Fibroblast of the conjunctiva (primary cell): ENCODE measurements at places on chromosomes 12 and 14.

- no peak for DNase-seq
Measured at GRCh38 chr12:120590741-120591407, 9.7 kb upstream of the POP5 start.

DNA sequence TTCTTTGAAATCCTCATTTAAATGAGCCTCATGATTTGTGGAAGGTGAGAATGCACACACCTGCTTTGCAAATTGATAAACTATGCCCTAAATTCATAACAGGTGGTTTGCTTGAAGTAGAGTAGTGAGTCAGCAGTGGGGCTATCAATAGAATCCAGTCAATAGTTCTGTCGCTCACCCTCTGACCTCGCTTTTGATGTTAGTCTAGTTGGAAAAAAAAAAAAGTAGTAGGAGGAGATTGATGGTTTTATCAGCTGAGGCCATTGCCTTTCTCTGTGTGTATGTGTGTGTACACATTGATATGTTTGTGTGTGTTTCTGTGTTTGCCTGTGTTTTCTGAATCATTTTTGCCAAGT is 267.3 kb downstream of the SNAPC1 start:
- DNase-seq, result no peak

GRCh38 chr12:132873724-132874123 is 13.7 kb downstream of the CHFR start:
- DNase-seq, result no peak

GRCh38 chr14:99628887-99629618 is 15.9 kb upstream of the HHIPL1 start:
- DNase-seq, result peak; percentile 31

- DNase-seq, result no peak
Measured at GRCh38 chr14:63513756-63514155, 29.4 kb downstream of the PPP2R5E start.

GRCh38 chr14:24673534-24674203 is 39.7 kb upstream of the GZMB start:
- DNase-seq, result no peak

GRCh38 chr12:66600903-66601302 is 78.0 kb downstream of the GRIP1 start:
- DNase-seq, result no peak

- DNase-seq, result no peak
Measured at GRCh38 chr12:70719071-70719470, 81.8 kb upstream of the PTPRB start.

- peak; percentile 28 for DNase-seq
Measured at GRCh38 chr12:953776-954175, 4.3 kb upstream of the RAD52 start.

GRCh38 chr14:64706593-64707193 is 2.5 kb downstream of the PLEKHG3 start:
- DNase-seq, result no peak

DNA sequence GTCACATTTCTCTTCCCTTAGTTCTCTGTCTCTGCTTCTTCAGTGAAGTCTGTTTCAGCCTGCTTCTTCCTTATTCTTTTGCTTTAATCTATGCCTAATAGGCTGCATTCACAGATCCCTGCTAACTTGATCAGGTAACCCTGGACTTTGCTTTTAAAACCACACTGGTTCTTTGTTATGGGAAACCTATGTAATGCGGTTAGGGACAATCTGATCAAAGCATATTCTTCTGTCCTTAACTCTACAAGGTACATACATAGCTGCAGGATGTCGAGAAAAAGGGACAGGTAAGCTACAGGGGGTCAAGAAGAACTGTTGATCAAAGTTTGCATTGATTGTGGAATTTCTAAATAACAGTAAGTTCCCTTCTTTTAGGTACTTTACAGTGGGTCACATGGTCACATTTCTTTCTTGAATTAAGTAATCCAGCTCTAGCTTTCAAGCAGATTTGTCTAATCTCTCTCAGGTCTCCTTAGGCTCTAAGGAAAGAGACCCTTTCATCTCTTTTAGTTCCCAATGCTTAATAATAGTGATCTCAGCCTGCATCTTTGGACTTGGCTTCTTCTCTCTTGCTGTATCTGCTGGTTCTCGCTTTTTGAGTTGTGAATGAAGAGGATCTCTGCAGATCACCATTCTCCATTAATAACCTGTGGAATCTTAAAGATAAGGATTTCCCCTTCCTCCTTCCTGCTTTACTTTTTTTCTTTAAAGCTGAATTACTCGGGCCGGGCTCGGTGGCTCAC is 3.8 kb downstream of the COPZ1 start:
- DNase-seq, result no peak
